Esophagus squamous epithelium (tissue), 5 donors: ENCODE measurements at places on chromosomes 16 and 17. TPM values are rescaled to one million over a fixed set of nuclear protein-coding genes. Genes with fewer than 3 reads are reported as not detected.

The ZPBP2 gene
- not detected for total RNA-seq

The PLLP gene
- total RNA-seq, result 38.5 TPM

The CAMTA2 gene
- 6.9 TPM for total RNA-seq

The EFNB3 gene
- 2.7 TPM for total RNA-seq

The NXPH3 gene
- 0.70 TPM for total RNA-seq

The PRSS27 gene
- 463 TPM for total RNA-seq

The FOXN1 gene
- total RNA-seq, result 15.9 TPM

The MYH13 gene
- 0.18 TPM for total RNA-seq

The TEKT5 gene
- total RNA-seq, result not detected

The CDH11 gene
- 5.4 TPM for total RNA-seq

The DDX19B gene
- 15.5 TPM for total RNA-seq

The HSF5 gene
- not detected for total RNA-seq

The CLEC18A gene
- 1.3 TPM for total RNA-seq

The ODAD4 gene
- not detected for total RNA-seq

The SDR42E1 gene
- 7.1 TPM for total RNA-seq

The TBC1D3E gene
- not detected for total RNA-seq

The COASY gene
- total RNA-seq, result 43.8 TPM

The CHCT1 gene
- not detected for total RNA-seq

The MTSS2 gene
- total RNA-seq, result 15.5 TPM

The GGT6 gene
- total RNA-seq, result 87.0 TPM

The CDRT15 gene
- not detected for total RNA-seq

The AANAT gene
- not detected for total RNA-seq

The FOXL1 gene
- 1.6 TPM for total RNA-seq

The SLC4A1 gene
- total RNA-seq, result not detected

The MYH1 gene
- not detected for total RNA-seq

The ZKSCAN2 gene
- 2.3 TPM for total RNA-seq

The DPEP3 gene
- not detected for total RNA-seq

The TRPV3 gene
- total RNA-seq, result 0.76 TPM

The PRAC2 gene
- total RNA-seq, result not detected

The SMTNL2 gene
- total RNA-seq, result 0.70 TPM

The UTS2R gene
- total RNA-seq, result not detected

The ANKFN1 gene
- total RNA-seq, result not detected

The ADAT1 gene
- total RNA-seq, result 17.9 TPM

The BEAN1 gene
- total RNA-seq, result 0.23 TPM

The TMEM92 gene
- total RNA-seq, result 0.76 TPM

The SPSB3 gene
- 27.8 TPM for total RNA-seq

The NAE1 gene
- total RNA-seq, result 31.4 TPM

The NUPR1 gene
- total RNA-seq, result 5.2 TPM

The EFCAB5 gene
- total RNA-seq, result not detected

The TRPV2 gene
- total RNA-seq, result 3.2 TPM

The TMC7 gene
- 0.66 TPM for total RNA-seq
